ENCODE measurements at places on chromosomes 12 and 14.

- no peak for DNase-seq
These were observed 205.8 kb upstream of the EEA1 start for GRCh38 chr12:93134893-93135285.

DNA sequence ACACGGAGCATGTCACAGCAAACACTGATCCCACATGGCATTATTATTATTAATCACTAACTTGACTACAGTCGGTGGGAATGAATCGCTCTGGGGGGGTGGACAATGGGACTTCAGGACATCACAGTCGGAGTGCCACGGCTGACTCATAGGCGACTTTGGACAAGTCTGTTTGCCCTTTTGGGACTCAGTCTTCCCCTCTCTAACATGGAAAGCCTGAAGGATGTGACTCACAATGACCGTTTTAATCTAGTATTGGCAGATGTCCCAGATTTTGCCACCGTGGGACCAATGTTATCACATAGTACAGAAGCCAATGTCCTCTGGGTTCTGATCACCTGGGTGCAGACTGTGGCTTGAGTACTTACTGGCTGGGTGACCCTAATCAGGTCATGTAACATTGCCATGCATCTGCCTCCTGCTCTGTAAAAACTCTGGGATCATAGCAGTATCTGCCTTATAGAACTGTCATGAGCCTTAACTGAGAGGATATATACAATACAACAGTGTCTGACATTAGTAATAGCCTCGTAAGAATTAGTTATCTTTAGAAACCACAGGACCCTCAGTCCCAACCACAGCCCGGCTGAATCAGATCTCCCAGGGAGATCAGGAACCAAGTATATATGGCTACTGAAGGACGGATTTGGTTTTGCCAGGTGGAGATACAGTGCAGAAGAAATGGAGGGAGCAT, 362.6 kb downstream of the BCL11B start:
- no peak for DNase-seq

DNA sequence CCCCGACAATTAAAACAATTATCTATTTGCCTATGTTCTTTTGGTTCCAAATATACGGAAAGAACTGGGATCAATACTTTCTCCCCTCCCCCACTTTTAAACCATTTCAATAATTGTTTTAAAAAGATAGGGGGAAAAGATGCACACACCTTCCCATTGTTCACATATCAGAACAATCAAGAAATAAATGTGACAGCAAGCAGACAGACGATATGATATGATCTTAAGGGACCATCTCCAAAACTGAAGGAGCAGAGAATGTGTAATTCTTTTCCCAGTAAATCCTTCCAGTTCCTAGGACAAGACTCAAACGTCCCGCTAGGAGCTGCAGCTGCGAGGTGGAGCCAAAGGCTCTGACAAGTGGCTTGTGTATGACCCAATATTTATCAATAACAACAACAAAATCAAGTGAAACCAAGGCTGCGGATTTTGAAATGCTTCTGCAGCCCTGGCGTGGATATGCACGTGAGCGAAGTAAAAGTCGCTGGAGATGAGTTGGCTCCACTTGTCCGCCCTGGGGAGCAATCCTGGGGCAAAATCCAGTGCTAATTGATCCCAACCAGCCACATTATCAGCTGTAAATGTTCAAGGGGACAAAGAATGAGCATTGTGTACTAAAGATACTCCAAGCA, 8.2 kb upstream of the FOXG1 start:
- DNase-seq: no peak

DNA sequence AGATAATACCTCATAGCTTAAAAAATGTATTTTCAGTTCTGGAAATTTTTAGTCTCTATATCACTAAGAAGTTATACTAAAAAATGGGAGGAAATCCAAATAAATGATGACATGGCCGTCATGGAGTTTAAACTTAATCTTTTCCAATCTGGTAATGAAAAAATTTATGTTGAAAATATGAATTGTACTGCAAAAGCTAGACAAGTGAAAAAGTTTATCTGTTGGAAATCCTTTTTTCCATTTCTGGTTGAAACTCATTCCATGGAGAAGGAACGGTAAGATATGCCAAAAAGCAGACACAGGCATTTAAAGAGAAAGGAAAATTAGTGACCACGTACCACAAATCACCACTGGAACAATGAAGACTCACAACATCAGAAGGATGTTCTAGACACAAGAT, 314.2 kb upstream of the PRICKLE1 start:
- DNase-seq: no peak
